Stimulated activated CD4-positive, alpha-beta T cell treated with anti-CD3 and anti-CD28 coated beads, TNF-alpha, amount 100 ng/mL, for 1 hour (primary cell): ENCODE measurements at places on chromosomes 5 and 9.

DNA sequence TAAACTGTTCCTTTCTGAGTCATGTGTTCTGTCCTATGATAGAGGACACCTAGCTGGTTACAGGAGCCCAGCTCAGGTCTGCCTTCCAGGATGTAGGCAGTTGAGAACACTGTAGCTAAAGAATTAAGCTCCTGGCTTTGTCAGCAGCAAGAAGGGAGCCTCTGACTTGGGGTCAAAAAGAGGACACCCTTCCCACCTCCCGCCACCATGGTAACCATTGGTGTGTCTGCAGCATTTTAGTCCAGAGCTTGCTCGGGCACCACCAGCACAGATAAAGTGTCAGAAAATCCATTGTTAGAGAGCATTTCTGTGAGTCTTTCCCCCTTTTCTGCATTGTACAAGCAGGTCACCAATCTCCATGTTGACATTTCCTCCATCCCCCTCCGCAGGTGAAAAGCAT lies 181.7 kb downstream of the DOCK8 start:
- no peak for DNase-seq

DNA sequence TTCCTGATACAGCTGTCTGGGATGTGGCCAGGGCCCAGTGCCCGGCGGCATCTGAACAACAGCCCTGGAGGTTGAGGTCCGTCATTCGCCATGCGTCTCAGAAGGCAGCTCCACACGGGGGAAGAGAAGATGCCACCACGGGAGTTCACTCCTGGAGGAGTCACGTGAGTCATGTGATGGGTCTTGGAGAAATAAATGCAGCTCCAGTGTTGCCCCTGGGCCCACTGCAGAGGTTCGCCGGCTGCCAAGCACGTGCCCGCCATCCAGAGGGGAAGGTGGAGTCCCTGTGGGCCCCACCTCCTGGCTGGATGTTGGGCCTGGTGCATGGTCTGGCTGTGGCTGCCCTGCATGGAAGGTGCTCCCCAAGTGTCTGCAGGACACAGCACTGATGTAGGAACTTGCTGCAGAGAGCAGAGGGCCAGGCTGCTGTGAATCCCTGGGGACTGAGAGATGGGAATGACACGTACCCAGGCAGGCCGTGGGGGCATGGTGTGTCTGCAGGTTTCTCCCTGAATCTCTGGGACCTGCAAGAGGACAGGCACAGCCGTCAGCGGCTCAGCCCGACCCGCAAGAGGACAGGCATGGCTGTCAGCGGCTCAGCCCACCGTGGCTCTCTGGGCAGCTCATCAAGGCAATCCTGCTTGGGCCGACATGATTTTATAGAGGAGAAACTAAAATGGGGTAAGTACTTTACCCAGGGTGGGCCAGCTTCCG lies 418.3 kb upstream of the IRX4 start:
- DNase-seq = no peak

- no peak for DNase-seq
Measured at GRCh38 chr5:115977988-115978387, 15.7 kb downstream of the LVRN start.

DNA sequence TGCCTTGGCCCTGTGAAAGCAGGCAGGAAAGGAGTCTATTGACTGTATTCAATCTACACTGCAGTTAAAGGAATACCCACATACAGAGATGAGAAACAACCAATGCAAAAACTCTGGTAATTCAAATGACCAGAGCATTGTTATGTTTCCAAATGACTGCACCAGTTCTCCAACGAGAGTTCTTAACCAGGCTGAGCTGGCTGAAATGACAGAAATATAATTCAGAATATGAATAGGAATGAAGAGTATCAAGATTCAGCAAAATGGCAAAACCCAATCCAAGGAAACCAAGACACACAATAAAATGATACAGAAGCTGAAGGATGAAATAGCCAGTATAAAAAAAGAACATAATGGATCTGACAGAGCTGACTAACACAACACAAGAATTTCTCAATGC lies 119.1 kb downstream of the HTR4 start:
- no peak for DNase-seq

GRCh38 chr5:111513131-111513520 lies 791 bp upstream of the STARD4 start:
- DNase-seq = no peak

- DNase-seq = no peak
Measured at GRCh38 chr5:138258704-138259292, 15.6 kb downstream of the GFRA3 start.

- no peak for DNase-seq
Measured at GRCh38 chr5:139394123-139394653, 716 bp downstream of the PROB1 start.

GRCh38 chr5:149365418-149365817 lies 7.6 kb downstream of the PCYOX1L start:
- DNase-seq = no peak

- no peak for DNase-seq
Measured at GRCh38 chr9:30851600-30851999, 1532.8 kb upstream of the ACO1 start.

GRCh38 chr5:95631991-95632675 lies 12.2 kb downstream of the GPR150 start:
- peak; percentile 39 for DNase-seq

- DNase-seq = no peak
Measured at GRCh38 chr9:20031836-20032235, 243.0 kb upstream of the SLC24A2 start.

- no peak for DNase-seq
Measured at GRCh38 chr9:104177003-104177611, 83.0 kb downstream of the SMC2 start.

DNA sequence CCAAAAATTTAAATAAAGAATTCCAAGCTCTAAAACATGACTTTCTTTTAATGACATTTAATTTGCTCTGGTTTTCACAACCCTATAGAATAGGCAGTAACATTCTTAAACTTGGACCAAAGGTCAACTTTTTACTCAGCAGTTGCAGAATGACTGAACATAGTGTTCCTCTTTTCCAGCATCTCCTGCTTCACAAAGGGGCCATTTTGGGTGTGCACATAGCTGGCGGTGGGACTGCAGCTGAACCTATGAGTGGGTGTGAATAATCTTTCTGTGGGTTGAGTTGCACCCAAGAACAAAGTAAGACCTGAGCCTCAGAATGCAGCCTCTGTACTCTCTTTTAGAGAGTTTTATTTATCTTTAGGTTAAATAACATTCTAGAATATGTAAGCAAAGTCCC lies 96.9 kb upstream of the HAPLN1 start:
- no peak for DNase-seq

DNA sequence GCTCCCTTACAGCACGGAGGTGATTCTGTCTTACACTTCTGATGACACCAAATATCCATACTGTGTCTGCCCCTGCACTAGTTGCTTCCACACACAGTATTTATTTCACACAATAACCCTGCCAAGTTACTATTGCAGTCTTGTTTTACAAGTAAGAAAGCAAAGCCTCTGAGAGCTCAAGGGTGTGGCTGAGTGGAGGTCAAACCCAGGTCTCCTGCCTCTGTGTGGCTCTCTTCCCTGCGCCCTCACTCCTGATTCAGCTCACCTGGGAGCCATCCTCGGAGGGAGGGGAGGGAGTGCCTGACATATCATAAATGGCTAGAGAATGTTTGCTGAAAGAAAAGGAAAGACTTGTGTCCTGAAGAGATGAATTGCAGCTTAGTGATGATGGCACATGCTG lies 41.0 kb downstream of the MVB12B start:
- DNase-seq = no peak

DNA sequence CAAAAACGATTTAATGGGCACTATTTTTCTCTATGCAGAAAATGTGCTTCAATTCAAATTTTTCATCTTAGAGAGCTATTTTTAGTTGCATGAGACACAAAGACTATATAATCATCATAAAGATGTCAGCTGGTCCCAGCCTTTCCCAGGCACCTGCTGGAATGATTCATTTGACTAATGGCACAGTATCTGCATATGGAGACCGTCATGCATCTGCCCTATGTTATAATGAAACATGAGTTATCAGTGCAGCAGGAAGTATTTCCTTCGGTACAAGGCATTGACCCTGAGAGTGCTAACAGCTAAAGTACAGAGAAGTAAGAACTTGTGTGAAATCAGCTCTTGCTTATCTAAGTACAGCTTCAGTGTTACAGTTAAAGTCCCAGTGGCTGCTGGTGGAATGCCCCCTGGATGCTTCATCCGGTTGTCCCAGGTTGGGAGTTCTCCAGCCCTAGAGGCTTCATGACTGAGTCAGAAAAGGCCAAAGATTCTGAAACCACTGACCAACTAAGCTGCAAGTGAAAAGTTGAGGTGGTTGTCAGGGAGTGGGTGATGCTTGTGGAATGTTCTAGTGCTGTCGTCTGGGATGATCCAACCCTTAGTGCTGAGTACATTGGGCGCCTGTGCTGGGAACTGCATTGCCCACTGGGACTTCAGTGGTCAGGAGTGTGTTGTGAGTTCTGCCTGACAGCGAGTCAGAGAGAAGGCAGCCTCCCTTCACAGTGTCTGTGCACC lies 57.2 kb downstream of the MTRR start:
- DNase-seq = no peak

DNA sequence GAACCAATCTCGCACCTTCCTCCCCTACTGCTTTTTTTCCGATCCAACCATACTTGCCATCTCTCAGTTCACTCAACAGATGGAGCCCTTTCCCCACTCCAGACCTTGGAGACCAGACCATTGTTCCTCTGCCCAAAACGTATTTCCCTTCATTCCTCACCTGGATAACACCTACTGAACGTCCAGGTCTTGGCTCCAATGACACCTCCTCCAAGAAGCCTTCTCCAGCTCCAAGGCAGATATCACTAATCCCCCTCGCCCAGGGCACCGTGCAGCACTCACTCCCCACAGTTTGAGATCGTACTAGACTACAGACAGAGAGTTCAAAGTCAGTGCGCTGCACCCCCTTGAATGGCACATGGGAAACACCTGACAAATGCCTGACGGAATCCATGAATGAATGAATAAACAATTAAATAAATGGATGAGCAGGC lies 47.1 kb upstream of the AKNA start:
- no peak for DNase-seq

GRCh38 chr5:67693956-67694809 lies 497.6 kb upstream of the CD180 start:
- no peak for DNase-seq

- no peak for DNase-seq
Measured at GRCh38 chr5:42005561-42006153, 80.6 kb downstream of the FBXO4 start.

DNA sequence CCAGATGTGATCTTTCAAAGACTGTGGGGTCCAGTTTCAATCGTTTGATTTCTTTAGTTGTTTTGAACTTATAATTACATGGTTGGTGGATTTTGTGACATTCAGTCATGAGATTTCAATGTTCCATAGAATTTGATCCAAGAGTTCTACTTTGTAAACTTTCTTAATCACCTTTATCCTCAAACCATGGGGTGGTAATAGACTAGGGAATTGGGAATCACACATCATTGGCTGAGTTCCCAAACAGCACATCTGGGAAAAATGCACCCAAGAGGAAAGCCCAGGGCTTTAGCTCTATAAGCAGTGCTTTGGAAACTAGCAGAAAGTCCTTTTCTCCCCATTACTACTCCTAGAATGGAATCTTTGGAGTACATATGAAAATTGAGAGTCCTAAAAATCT lies 177.6 kb downstream of the NNT start:
- DNase-seq = no peak

DNA sequence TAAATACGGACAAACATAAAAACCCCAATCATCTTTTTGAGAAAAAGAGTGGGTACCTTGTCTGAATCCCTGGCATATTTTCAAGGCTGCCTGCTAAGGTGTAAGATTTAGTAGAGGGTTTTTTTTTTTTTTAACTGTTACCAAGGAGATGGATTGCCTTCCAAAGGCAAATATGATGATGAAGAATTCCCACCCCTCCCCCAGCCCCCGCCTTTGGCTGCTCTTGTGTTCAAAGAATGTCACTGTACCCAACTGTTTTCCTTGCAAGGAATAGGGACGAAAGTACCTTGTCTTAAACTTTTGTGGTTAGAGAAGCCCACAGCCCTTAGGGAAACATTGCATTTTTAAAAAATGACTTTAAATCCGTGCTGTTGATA lies 31.3 kb downstream of the ARHGAP26 start:
- no peak for DNase-seq
